Left ventricle myocardium superior (tissue), 1 donor: ENCODE measurements at places on chromosomes 6 and 20.

DNA sequence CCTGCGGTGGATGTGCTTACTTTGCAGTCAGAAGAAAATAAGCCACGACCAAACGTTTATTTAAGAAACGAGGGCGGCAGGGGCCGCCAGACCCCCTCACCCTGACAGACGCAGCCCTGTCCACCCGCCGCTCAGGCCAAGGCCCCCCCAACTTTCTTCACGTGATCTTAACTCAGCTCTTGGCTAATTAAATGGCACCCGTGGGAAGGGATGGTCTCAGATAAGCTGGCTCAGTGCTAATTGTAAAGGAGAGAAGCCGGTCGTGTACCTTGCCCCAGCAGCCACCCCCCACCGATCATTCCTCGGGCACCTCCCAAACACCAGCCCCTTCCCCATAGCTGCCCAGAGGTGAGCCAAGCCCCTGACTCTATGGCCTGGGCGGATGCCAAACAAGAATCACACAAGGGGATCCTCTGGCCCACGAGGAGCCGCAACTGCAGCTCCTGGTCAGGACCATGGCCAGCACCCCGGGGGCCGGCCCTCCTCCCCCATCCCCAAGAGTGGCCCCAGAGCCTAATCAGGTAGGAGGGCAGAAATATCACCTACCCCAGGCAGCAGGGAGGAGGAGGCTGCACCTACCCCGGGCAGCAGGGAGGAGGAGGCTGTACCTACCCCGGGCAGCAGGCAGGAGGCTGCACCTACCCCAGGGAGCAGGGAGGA lies 11.2 kb downstream of the KCNQ2 start:
- DNase-seq = peak; percentile 55

- DNase-seq = peak; percentile 21
Observed at GRCh38 chr20:57405236-57406016, 14.2 kb downstream of the RBM38 start.

GRCh38 chr6:166389119-166389518 lies 6.4 kb upstream of the MPC1 start:
- DNase-seq = no peak

GRCh38 chr6:138944412-138944811 lies 43.6 kb downstream of the REPS1 start:
- no peak for DNase-seq

- no peak for DNase-seq
Observed at GRCh38 chr6:18166312-18167036, 11.3 kb downstream of the KDM1B start.

- no peak for DNase-seq
Observed at GRCh38 chr6:64293298-64293697, 657.7 kb downstream of the PHF3 start.

- no peak for DNase-seq
Observed at GRCh38 chr20:45432294-45432693, 16.4 kb downstream of the PIGT start.

DNA sequence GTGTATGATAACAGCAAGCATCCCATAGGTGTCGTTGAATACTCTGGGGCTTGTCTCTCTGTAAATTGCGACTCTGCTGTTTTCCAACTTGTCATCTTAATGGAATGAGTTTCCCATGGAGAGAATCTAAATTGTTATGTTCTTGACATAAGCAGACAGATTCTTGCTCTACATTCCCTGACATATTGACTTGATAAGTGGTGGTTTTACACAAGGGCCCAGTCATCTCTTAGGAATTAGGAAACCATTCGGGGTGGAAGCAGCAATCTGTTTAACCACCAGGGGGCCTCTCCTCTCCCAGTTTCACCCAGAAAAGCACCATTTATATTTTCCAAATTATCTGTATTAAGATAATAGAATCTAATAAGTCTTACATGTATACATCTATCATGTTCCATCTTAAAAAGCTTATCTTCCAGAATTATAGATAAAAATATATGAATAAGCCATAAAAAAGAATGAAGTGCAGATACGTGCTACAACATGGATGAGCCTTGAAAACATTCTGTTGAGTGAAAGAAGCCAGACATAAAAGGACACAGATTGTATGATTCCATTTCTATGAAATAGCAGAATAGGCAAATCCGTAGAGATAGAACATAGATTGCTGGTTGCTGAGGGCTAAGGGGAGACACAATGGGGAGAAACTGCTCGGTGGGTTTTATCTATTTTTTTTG lies 23.1 kb upstream of the MROH8 start:
- DNase-seq = no peak

DNA sequence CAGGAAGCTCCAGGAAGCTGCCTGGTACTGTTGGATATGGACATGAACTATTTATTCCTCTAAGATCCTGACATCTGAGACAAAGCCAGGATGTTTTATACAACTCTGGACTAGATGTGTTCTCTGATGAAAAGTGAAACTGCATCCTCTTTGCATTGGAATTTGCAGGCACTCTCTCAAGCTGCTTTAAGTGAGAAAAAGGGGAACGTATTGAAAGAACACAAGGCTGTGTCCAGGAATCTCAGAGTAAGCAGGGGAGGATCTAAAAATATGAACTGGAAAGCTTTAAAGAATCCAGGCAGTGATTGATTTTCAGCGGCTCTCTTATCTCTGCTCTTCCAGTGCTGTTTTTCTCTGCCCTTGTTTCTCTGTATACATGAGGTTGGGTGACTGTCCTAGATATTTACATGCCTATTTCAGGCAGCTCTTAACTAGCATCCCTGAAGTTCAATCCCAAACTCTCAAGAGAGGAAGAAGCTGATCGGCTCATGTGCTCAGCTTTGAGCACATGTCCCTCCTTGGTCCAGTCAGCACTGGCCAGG lies 193.8 kb downstream of the PLCB4 start:
- DNase-seq = no peak

DNA sequence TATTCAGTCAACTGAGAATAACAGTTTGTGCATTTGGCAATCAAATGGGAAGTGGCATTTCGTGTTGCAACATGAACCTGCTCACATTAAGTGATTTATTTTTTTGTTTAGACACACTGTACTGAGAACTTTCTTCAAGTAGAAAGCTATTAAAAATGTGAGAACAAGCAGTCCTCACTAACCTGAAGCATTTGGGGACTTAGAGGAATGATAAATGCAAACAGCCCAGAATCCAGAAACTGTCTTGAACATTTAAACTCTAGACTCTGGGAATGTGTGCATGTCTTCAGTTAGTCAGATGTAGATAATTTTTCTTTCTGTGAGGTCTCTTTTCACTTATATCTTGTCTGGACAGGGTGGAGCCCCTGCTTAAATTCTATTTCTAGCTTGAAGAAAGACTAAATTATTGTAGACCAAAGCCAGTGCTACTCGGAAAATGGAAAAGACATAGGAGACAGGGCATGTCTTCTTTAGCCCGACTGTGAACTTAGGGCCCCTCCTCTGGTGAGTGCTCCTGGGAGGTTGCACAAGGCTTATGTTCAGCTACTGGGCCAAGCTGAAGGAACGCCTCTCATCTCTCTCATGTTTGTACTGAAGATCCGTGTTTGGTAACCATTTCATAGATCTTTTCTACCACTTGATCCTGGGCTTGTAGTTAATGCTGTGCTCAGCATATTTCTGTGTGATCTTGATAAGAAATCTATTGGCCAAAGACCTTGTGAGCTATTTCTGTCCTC lies 70.1 kb downstream of the SLX4IP start:
- DNase-seq = no peak

DNA sequence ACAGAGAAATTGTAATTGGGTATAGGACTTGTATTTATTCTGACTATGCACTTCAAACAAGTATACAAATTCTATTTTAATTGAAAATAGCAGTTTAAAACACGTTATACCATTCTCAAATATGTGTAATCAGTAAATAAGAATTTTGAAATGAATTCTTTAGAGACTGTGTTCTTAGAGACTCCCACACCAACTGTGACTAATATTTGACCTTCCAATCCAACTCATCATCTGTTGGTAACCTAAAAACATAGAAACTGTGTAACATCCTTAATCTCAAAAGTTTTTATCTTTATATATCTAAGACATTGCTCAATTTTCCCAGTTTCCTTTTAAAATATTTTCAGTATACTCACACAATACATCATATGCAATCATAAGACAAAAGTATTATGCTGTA lies 83.9 kb downstream of the KHDRBS2 start:
- DNase-seq = no peak

DNA sequence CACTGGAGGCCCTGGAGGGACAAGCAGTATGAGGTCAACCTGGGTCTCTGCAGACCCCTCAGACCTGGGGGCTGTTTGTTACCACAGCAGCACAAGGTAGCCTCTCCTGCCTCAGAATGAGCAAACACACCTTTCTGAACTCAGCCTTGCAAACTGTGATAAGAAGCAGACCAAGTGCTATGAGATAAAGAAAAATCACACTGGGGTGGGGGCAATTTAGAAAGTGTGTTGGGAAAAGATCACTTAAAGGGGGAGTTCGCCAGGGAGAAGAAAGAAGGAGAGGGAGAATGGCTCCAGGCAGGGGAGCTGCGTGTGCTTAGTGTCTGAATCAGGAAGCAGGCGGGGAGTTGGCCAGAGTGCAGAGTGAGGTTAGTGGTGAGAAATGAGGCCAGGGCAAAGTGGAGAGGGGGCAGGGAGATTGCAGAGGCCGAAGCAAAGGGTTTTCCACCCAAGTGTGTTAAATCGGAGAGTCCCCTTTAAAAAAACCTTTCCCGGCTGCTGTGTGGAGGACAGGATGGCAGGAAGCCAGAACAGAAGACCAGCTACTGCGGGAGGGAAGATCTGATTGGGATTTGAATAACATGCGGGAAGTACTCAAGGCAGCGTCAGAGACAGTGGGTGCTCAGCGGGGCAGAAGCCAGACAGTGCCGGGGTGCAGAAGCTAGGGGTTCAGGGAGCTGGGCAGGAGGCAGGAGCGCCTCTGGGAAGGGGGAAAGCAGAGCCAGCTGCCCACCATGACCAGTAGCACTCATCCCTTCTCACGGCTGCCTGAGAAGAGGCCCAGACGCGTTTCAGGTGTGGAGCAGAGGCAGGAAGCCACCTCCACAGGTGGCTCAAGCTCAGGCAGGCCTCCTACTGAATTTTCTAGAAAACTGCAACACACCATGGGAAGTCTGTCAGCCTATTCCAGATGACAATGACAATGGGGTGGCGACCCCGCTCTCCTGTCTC lies 9.0 kb downstream of the ADA start:
- DNase-seq = peak; percentile 83

DNA sequence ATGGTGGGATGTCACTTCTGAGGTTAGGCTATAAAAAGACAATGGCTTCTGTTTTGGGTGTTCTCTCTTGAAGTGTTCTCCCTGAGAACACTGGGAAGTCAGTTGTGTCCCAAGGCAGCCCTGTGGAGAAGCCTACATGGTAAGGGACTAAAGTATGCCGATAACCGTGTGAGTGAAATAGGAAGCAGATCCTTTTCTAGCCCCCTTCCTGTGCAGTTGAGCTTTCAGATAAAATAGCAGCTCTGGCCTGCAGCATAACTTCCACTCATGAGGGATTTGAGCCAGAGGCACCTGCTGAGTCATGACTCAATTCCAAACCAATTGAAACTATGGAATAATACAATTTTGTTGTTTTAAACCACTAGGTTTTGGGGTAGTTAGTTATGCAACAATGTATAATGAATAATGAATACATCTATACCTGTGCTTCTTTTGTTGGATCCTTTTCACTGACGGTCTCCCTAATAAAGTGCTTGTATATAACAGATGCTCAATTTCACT lies 241.6 kb downstream of the TFAP2B start:
- no peak for DNase-seq

DNA sequence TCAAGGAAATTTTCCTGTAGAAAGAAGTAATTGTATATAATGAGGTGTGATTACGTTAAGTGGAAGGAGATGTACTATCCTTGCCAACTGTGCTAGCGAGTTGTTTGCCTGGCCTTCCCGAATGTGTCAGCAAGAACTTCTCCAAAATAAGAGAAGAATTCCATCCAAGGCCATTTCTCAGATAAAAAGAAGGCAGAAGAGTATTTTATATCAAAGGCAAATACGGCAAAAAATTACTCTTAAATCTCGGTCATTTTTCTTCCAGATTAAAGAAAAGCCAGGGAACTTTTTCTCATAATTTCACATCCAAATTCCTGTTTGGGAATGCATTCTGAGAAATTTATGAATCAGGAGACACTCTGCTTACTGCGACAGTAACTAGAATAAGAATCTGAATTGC lies 290.6 kb downstream of the CBLN4 start:
- DNase-seq = no peak

DNA sequence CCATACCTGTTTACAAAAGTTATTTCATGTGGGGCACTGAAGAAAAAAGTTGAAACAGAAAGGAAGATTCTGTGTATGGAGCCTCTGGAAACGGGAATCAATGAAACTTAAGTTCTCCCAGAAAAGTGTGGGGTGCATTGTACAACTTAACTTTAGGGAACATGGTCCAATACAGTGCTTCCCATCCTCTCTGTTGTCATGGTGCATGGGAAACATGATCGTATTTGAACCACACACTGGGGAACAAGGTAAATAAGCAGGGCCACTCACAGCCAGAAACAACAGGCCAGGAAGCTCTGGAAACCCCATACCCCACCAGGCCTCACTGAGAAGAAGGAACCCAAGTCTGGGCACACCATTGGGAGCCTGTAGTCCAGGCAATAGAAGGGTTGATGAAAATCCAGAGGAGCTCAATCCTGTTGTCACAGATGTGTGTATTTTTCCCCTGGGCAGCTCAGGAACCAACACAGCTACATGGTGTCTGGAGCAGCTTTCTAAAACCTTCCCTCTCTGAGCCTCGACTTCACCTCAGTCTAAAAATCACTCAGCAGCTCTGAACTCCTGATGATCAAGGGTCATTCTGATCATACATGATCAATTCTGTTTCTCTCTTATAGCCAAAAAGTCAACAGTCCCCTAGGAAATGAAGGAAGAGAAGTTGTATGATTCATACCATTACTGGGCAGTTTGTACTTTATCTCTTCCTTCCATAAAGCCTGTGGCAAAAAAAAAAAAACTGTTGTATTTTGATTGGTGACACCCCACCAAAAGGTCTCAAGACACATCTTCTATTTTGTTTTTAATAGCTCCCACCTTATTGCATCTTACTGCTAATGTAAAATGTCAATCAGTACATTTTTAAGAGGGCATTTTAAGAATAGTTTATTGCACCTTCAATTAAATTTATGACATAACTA lies 198.5 kb upstream of the TAB2 start:
- DNase-seq = no peak

DNA sequence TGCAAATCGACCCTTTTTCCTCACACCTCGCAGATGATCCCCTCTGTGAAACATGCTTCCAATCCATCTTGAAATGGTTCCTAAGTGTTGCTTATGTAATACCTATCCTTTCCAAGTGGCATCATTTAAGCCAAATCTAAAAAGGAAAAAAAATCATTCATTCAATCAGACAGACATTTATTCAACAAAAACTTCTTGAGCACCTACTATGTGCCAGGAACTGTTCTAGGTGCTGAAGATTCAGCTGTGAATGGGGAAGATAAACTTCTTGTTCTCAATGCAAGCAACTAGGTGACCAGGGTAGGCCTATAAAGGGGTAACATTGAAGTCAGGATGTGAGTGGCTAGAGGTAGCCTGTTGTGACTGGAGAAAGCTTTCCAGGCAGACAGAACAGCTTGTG lies 66.2 kb downstream of the SCML4 start:
- DNase-seq = no peak

- no peak for DNase-seq
Observed at GRCh38 chr6:106279179-106279578, 46.4 kb downstream of the ATG5 start.
